ENCODE measurements at places on chromosomes 16 and 17.

GRCh38 chr17:5629128-5629527 lies 44.8 kb upstream of the NLRP1 start:
- no peak for DNase-seq

DNA sequence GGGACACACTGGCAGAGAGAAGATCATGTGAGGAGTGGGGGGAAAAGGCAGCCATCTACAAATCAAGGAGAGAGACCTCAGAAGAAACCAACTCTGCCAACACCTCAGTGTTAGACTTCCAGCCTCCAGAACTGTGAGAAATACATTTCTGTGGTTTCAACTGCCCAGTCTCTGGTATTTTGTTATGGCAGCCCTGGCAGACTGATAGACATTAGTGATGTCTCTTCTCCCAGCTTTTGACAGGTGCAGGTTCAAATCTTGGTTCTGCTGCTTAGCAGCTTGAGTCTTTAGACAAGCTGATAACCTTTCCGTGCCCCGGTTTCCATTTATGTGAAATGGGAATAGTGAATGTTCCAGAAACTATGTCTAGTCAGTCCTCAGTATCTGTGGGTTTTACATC lies 199.5 kb downstream of the SNX29 start:
- no peak for DNase-seq

- no peak for DNase-seq
Measured at GRCh38 chr16:2289282-2289681, 21.4 kb upstream of the RNPS1 start.

DNA sequence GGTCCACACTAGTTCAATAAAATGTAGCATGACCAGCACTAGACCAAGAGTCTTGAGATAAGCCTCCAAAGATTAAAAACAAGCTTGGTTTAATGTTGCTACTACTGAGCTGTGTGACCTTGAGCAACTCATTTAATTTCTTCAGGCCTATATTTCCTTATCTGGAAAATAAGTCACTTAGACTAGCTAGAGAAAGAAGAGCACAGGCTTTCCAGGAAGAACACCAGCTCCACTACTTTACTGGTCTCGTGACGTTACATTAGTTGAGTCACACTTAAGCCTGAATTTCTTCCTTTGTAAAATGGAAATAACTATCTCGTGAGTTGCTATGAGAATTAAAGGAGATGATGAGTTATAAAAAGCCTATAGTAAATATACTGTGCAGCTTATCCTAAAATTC lies 5.4 kb downstream of the HELZ start:
- DNase-seq, result peak; percentile 54

GRCh38 chr16:30434852-30435251 lies 5.0 kb upstream of the DCTPP1 start:
- no peak for DNase-seq

- no peak for DNase-seq
Measured at GRCh38 chr16:50909831-50910735, 168.2 kb downstream of the CYLD start.

Measured in choroid plexus epithelial cell (primary cell).